ENCODE measurements at places on chromosomes 1 and 21.

GRCh38 chr21:29008367-29008766 is 10.8 kb downstream of the RWDD2B start:
- no peak for DNase-seq

GRCh38 chr1:55839626-55840025 is 624.5 kb upstream of the USP24 start:
- no peak for DNase-seq

DNA sequence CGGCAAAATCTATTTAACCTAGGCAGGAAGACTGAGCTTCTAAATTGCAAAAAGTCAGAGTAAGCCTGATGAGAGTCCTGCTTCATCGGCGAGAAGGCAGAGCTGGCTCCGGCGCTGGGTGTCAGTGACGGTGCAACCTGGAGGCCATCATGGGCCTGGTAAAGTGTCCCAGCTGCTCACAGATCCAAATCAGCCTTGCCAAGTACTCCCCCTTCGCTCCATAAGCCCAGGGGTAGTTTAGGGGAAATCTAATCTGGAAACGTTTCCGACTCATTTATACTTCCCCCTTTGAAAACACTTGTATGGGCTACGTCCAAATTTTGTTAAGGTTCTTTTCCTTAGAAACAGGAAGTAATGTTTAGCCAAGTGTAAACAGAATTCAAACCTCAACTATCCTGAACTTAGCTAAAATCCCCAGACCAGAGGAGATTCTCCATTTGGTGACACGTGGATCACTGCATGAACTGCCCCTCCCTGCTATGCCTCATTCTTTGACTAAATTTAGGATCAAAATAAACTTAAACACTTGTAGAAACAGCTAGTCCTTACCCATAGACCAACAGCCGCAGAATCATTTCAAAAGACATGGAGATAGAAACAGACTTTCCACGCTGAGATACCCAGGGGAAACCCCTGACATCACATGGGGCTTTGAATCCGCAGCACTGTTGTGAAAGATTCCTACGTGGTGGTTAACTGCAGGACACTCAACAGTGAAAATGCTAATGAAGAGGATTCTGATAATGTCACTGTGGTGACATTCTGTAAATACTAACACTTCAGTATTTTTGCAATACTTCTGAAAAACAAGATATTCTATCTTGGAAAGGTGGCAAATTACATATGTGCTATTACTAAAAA is 172.7 kb downstream of the TGFBR3 start:
- no peak for DNase-seq

GRCh38 chr1:160670701-160671100 is 23.9 kb upstream of the SLAMF1 start:
- DNase-seq = no peak

GRCh38 chr21:34944015-34944755 is 104.9 kb downstream of the RUNX1 start:
- no peak for DNase-seq

All from esophagus squamous epithelium (tissue), 5 donors.